ENCODE measurements at places on chromosomes 6 and 20. TPM values are rescaled to one million over a fixed set of nuclear protein-coding genes. Genes with fewer than 3 reads are reported as not detected.
A peak's percentile ranks its signal among the peaks of the same experiment; 100 is the strongest.

The TRIM10 gene
- total RNA-seq: not detected

The GMDS gene
- 65.2 TPM for total RNA-seq

- no peak for DNase-seq
Measured at GRCh38 chr20:1628621-1629020, 8.8 kb upstream of the SIRPB1 start.

- no peak for DNase-seq
Measured at GRCh38 chr6:135627092-135627715, 129.7 kb upstream of the AHI1 start.

GRCh38 chr6:71288228-71289038, at the start of gene OGFRL1:
OGFRL1 (plus strand) TSS chr6:71288811; CDS start chr6:71288937, 126 bp downstream.
- peak; percentile 72 for DNase-seq

DNA sequence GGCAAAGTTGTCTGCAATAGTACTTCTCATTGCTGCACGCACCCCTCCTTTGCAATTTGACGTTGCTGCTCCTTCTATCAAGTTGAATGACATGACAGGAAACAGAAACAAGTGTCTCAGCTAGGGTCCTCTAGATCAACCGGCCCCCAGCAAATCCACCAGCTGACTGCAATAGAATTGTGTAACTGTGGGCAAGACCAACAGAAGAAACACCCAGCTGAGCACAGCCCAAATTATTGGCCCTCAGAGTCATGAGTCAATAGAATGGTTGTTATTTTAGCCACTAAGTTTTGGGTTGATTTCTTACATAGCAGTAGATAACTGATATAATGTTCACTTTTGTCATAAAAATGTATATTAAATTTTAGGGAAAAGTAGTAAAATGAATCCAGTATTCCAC, 202.7 kb downstream of the MAFB start:
- no peak for DNase-seq
